Activated T-cell treated with anti-CD3 and anti-CD28 coated beads, Interleukin-2, amount 50 U/mL, for 1 hour (primary cell): ENCODE measurements at places on chromosomes 12 and 14.

DNA sequence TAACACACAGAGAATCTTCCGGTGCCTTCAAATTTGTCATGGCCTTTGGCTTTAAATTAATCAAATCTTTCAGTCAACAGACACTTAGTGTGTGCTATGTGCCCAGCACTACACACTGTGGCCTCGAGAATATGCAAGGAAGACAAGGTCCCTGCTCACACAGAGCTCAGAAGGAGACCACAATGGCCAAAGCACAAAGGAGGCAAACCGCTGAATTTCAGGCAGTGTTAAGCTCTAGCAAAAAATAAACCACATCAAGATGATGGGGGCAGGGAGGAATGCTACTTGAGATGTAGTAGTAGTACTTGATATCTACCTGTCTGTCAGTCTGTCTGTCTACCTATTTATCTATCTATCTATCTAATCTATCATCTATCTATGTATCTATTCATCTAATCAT, 227.9 kb downstream of the TMEM132D start:
- DNase-seq = no peak

GRCh38 chr14:74641601-74642391, 29.8 kb upstream of the LTBP2 start:
- no peak for DNase-seq

- DNase-seq = no peak
Observed at GRCh38 chr12:98924-99352, 32.4 kb downstream of the IQSEC3 start.

DNA sequence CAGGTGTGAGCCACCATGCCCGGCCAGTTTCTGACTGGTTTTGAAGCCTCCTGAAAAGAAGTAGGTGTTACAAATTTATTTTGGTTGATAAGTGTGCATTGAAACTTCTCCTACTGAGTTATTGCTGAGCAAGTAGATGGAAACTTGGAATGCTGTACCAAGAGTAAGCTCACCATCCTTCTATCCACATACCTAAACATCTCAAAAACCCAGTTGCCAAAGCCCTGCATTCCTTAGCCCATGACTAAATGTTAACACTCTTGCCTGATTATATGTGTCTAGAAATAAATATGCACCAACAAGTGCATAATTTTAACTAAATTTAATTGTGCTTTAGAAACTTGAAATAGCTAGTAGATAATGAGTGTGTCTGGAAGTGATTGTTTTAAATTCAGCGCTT, 357.8 kb downstream of the DUSP6 start:
- no peak for DNase-seq

DNA sequence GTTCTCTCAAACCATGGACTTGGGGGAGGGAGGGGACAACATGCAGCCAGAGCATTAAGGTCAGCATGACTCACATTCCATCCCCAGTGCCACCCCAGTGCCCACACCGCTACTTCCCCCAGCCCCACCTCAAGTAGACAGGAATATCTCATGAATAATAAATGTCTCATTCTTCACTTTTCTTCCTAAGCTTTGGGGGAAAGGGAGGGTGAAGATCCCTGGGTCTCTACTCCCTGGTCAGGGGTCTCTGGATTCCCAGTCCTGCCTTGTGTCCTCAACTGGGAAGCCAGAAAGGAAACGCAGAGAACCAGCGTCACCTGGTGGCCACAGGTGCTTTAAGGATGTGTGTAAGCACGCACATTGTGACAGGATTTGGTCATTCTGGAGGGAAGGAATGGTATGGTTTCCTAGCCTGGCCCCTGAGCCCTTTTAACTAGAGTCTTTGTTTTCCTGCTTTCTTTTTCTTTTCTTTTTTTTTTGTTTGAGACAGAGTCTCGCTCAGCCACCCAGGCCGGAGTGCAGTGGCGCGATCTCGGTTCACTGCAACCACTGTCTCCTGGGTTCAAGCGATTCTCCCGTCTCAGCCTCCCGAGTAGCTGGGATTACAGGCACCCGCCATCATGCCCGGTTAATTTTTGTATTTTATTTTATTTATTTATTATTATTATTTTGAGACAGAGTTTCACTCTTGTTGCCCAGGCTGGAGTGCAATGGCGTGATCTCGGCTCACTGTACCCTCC, 3.4 kb downstream of the GPR84 start:
- peak; percentile 56 for DNase-seq
